Progenitor cell of endocrine pancreas (in vitro differentiated cells): ENCODE measurements at places on chromosomes 6 and 20.

GRCh38 chr20:59811681-59812171 lies 121.7 kb downstream of the SYCP2 start:
- DNase-seq, result no peak

GRCh38 chr6:109036574-109037294 lies 57.9 kb downstream of the SESN1 start:
- no peak for DNase-seq

DNA sequence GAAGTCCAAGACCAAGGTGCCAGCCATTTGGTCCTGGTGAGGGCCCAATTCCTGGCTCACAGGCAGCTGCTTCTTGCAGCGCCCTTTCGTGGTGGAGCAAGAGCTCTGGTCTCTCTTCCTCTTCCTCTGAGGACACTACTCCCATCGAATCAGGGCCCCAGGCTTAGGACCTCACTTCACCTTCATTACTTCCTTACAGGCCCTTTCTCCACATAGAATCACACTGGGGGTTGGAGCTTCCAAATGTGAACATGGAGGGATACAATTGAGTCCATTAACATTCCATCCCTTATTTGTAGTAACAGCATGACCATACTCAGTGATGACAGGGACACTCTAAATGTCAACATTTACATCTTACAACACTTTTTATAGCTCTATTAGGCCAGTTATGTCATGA lies 2.3 kb downstream of the RAMACL start:
- DNase-seq, result no peak

GRCh38 chr6:11404081-11404480 lies 133.5 kb upstream of the TMEM170B start:
- no peak for DNase-seq

DNA sequence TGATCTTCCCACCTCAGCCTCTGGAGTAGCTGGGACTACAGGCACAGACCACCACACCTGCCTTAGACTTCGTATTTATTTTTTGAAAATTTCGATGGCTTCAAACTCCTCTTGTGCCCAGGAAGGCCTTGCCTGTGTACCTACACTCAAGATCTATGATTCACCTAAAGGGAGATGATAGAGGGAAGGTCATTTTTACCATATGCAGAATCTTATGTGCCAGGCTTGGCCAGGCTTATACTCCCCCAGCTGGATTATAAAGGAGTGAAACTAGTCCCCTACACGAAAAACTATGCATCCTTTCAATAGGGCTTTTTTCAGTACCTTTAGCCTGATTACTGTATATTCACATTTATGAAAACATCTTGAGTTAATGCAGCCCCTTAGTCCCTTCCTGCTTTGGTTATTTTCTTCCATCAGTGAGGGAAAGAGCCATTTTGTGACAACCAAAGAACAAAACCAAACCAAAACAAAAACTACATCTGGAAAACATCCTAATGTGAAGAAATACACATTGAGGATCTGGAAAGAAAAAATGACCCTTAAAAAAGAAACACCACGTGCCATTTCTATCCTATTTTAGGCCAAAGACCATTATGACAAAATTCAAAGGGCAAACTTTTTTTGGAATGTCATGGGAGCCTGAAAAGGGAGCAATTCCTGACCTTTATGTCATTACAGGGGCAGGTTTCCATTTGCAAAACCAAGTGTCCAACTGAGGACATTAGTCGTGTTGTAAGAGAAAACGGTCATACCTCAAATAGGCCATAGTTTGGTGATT lies 34.7 kb downstream of the RIPOR2 start:
- DNase-seq, result no peak
